ENCODE measurements at places on chromosomes 7 and 10. TPM values are rescaled to one million over a fixed set of nuclear protein-coding genes. Genes with fewer than 3 reads are reported as not detected.

DNA sequence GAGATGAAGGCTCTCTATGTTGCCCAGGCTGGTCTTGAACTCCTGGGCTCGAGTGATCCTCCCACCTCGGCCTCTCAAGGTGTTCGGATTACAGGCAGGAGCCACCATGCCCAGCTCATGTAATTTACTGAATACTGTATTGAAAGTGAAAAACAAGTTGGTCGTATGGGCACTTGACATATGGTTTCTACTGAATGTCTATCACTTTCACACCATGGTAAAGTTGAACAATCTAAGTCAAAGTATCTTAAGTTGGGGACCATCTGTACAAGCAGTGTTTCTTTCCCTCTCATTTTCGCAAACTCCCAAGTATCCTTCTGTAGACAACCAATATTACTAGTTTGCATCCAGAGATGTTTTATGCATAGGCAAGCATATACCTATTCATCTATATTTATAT is 116.6 kb downstream of the TMEM178B start:
- DNase-seq: no peak
- H3K36me3 ChIP-seq: no peaks in the 10 kb centered on the region
- H3K4me1 ChIP-seq: peaks cover 2% of the 10 kb centered on the region
- H3K4me3 ChIP-seq: no peak overlapping the region

- no peaks in the 10 kb centered on the region for H3K36me3 ChIP-seq
- H3K4me1 ChIP-seq: peaks cover 15% of the 10 kb centered on the region
- no peaks in the 10 kb centered on the region for H3K27me3 ChIP-seq
Observed at GRCh38 chr10:24255115-24255880, 46.4 kb downstream of the KIAA1217 start.

DNA sequence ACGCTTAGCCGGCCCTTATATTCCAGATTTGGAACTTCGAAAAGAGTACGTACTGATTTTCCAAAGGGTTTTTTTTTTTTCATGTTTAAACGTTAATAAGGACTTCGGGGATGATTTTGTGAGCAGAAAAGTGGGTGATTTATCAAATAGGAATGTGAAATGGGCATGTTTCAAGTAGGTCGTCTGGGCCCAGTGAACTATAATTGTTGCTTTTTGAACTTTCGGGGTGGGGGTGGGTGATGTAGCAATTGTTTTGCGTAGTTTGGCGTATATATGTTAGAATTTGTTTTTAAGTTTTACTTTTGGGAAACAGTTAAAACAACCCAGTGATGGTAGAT is 299 bp upstream of the PBLD start:
- H3K27me3 ChIP-seq: no peaks in the 10 kb centered on the region
- H3K36me3 ChIP-seq: peaks cover 3% of the 10 kb centered on the region
- H3K4me3 ChIP-seq: peak overlapping the region; percentile 96
- peaks cover 5% of the 10 kb centered on the region for H3K4me1 ChIP-seq
- DNase-seq: no peak

- no peak overlapping the region for H3K27ac ChIP-seq
- H3K27me3 ChIP-seq: peaks cover 2% of the 10 kb centered on the region
- no peaks in the 10 kb centered on the region for H3K36me3 ChIP-seq
- no peak for DNase-seq
Observed at GRCh38 chr10:34821587-34822585, 6.8 kb upstream of the PARD3 start.

DNA sequence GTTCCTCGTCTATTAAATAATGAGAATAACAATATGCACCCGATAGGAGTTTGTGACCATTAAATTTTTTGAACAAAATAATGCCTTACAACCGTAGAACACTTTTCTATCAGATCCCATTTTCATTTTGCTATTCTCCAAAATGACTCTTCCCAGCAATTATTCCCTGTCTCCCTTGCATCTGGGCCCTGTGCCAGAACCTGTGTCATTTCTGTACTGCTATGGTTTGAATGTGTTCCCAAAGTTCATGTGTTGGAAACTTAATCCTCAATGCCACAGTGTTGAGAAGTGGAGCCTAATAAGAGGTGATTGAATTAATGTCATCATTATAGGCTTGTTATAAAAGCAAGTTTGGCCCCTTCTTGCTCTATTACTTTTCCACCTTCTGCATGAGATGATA is 33.2 kb upstream of the SMNDC1 start:
- no peak overlapping the region for H3K4me3 ChIP-seq
- H3K27me3 ChIP-seq: no peaks in the 10 kb centered on the region
- H3K27ac ChIP-seq: no peak overlapping the region
- no peak for DNase-seq
- no peaks in the 10 kb centered on the region for H3K36me3 ChIP-seq

GRCh38 chr10:8499312-8499711 is 444.8 kb downstream of the GATA3 start:
- H3K4me3 ChIP-seq: no peak overlapping the region
- H3K4me1 ChIP-seq: peaks cover 8% of the 10 kb centered on the region
- H3K27ac ChIP-seq: no peak overlapping the region
- no peaks in the 10 kb centered on the region for H3K36me3 ChIP-seq

GRCh38 chr10:5014936-5015335 is 11.3 kb upstream of the AKR1C2 start:
- no peaks in the 10 kb centered on the region for H3K27me3 ChIP-seq
- H3K4me3 ChIP-seq: no peak overlapping the region
- H3K36me3 ChIP-seq: no peaks in the 10 kb centered on the region
- H3K27ac ChIP-seq: no peak overlapping the region
- no peaks in the 10 kb centered on the region for H3K4me1 ChIP-seq

- DNase-seq: peak; percentile 60
- no peak within 1 kb of the TSS for H3K27ac ChIP-seq
- no peaks in the 10 kb centered on the region for H3K36me3 ChIP-seq
- peaks cover 27% of the 10 kb centered on the region for H3K4me1 ChIP-seq
- peak within 1 kb of the TSS; percentile 27 for H3K4me3 ChIP-seq
Observed at GRCh38 chr7:27185013-27185853, at the start of gene HOXA11. HOXA11 (minus strand) TSS chr7:27185232; CDS start chr7:27185144, 88 bp downstream.

- no peaks in the 10 kb centered on the region for H3K4me1 ChIP-seq
- DNase-seq: no peak
- H3K4me3 ChIP-seq: no peak overlapping the region
- no peak overlapping the region for H3K27ac ChIP-seq
Observed at GRCh38 chr10:52004342-52004949, 305.1 kb upstream of the CSTF2T start.

DNA sequence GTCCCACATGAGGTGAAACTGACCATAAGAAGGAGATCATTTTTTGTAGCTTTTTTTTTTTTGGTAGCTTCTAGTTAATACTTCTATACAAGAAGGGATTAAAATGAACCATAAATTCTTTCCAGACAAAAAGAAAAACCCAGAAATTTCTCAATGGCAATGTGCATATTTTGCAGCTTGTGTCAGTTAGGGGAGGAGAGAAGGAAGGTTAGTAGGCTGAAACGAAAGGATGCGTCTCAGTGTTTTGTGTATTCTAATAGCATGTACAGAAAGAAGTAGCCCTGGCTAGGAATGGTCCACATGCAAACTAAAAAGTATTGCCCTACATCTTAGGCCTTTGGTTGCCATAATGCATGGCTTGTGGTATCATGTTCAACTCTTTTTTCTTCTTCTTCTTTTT is 90.6 kb downstream of the CACNB2 start:
- no peak overlapping the region for H3K27ac ChIP-seq
- no peak for DNase-seq
- peaks cover 9% of the 10 kb centered on the region for H3K4me1 ChIP-seq
- no peak overlapping the region for H3K4me3 ChIP-seq
- no peaks in the 10 kb centered on the region for H3K27me3 ChIP-seq

GRCh38 chr10:17647326-17647725 is 3.4 kb downstream of the STAM start:
- no peaks in the 10 kb centered on the region for H3K27me3 ChIP-seq
- no peaks in the 10 kb centered on the region for H3K36me3 ChIP-seq
- no peak overlapping the region for H3K4me3 ChIP-seq
- no peak overlapping the region for H3K27ac ChIP-seq
- DNase-seq: no peak

DNA sequence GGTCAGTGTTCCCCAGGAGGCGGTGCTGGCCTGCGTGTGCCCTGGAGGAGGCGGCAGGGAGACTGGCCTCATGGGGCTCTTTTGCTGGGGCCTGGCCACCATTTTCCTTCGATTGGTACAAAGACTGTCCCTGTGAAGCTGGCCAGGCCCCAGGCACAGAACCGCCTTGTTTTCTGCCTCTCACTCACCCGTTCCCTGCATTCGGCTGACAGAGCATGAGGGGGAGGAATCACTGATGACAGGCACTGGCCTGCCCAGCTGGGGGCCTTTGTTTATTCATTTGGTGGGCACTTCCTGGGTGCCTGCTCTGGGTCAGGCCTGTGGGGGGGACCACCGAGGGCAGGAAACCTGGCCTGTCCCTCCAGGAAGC is 139.2 kb downstream of the FAM53B start:
- no peak overlapping the region for H3K4me3 ChIP-seq
- no peaks in the 10 kb centered on the region for H3K27me3 ChIP-seq

RAMP3 gene
- 0.98 TPM for polyA plus RNA-seq

GRCh38 chr10:133237241-133237587 is 441 bp upstream of the VENTX start:
- H3K36me3 ChIP-seq: peaks cover 5% of the 10 kb centered on the region
- H3K4me1 ChIP-seq: peaks cover 15% of the 10 kb centered on the region
- no peak overlapping the region for H3K27ac ChIP-seq
- peaks cover 42% of the 10 kb centered on the region for H3K27me3 ChIP-seq

PRF1 gene
- polyA plus RNA-seq: 0.15 TPM

DYDC1 gene
- polyA plus RNA-seq: 0.11 TPM

GLI3 gene
- polyA plus RNA-seq: 10.6 TPM

ERVW-1 gene
- polyA plus RNA-seq: 0.08 TPM

ZRANB1 gene
- 6.1 TPM for polyA plus RNA-seq

CSTF2T gene
- 10.0 TPM for polyA plus RNA-seq

- H3K4me3 ChIP-seq: no peak overlapping the region
- H3K27ac ChIP-seq: no peak overlapping the region
- H3K36me3 ChIP-seq: no peaks in the 10 kb centered on the region
- H3K4me1 ChIP-seq: no peaks in the 10 kb centered on the region
- no peak for DNase-seq
Observed at GRCh38 chr10:11058965-11059364, 41.3 kb downstream of the CELF2 start.

NEBL gene
- 4.7 TPM for polyA plus RNA-seq

DNA sequence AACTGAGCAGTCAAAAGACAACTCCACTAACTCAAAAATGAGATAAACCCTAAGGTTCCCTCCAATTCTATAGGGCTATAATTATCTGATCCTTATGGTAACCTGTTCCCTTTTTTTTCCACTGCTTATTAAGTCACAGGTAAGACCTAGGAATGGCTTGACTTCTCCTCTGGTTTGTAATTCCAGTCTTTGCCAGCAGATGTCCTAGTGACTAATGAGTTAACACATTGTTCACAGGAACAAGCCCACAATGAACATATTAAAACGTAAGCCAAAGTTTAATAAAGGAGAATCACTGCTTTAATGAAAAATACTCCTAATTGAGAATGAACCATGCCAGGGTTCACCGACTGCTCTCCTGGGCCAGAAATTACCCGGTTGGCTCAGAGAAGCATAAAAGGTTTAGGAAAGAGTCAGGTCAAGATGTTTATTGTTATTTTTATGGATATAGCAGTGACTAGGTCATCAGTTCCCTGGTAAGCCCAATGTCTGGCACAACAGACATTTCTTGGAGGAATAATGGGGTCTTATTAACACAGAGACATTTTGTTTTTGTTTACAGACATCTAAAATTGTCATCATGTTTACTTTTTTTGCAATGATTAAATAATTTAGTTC is 120.1 kb downstream of the ELAPOR2 start:
- no peak overlapping the region for H3K4me3 ChIP-seq
- H3K36me3 ChIP-seq: peaks cover 14% of the 10 kb centered on the region
- no peaks in the 10 kb centered on the region for H3K4me1 ChIP-seq
- peaks cover 1% of the 10 kb centered on the region for H3K27me3 ChIP-seq
- no peak for DNase-seq
- no peak overlapping the region for H3K27ac ChIP-seq

Measured in H1 (cell line).